ENCODE measurements at places on chromosomes 16 and 17.

DNA sequence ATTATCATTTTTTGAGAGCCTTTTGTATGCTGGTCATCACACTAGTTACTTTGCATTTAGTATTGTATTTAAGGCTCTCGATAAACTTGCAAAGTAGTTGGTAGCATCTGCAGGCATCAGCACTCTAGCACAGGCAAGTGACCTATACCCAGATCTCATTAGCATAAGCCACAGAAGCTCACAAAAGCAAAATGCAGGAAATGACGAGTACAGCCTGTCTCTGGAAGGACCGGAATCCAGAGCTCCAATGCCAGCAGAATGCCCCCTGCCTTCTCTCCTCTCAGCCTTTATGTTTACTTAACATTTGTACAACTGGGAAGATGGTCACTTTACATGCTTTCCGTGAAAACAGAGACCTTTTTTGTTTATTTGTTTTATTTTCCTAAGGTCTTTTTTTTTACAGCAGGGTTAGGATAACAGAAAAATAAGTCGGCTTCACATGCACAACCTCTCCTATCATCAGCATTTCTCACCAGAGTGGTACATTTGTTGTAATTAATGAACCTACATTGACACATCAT is 45.4 kb upstream of the MYOCD start:
- no peak for DNase-seq

GRCh38 chr16:24088767-24089166 is 167.4 kb upstream of the CACNG3 start:
- DNase-seq = no peak

DNA sequence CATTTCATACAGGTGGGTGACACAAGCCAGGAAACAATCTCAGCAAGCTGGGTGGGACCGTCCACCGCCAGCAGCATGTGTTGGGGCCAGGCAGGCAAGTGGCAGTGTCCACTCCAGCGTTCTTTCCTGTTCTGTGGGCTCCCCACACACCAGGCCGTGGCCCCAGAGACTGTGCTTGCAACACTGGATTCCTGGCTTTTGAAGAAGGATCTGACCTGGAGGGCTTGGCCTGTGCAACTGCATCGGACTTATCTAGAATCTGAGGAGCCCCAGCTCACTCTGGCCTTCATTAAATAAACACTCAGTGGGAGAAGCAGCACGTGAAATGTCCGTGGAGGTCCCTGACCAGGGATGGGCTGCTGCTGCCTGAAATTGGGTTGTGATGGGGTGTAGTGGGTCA is 3.2 kb downstream of the KSR1 start:
- DNase-seq = no peak

DNA sequence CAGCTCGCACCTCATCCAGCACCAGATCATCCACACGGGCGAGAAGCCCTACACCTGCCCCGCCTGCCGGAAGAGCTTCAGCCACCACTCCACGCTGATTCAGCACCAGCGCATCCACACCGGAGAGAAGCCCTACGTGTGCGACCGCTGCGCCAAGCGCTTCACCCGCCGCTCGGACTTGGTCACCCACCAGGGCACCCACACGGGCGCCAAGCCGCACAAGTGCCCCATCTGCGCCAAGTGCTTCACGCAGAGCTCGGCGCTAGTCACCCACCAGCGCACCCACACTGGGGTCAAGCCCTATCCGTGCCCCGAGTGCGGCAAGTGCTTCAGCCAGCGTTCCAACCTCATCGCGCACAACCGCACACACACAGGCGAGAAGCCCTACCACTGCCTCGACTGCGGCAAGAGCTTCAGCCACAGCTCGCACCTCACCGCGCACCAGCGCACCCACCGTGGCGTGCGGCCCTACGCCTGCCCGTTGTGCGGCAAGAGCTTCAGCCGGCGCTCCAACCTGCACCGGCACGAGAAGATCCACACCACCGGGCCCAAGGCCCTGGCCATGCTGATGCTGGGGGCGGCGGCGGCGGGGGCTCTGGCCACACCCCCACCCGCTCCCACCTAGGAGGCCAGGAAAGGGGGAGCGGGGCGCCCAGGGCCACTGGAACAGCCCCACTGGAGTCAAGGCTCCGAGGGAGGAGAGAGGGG is 7.5 kb downstream of the ZNF205 start:
- DNase-seq = no peak

GRCh38 chr17:30086896-30087295 is 29.7 kb upstream of the NSRP1 start:
- DNase-seq = no peak

DNA sequence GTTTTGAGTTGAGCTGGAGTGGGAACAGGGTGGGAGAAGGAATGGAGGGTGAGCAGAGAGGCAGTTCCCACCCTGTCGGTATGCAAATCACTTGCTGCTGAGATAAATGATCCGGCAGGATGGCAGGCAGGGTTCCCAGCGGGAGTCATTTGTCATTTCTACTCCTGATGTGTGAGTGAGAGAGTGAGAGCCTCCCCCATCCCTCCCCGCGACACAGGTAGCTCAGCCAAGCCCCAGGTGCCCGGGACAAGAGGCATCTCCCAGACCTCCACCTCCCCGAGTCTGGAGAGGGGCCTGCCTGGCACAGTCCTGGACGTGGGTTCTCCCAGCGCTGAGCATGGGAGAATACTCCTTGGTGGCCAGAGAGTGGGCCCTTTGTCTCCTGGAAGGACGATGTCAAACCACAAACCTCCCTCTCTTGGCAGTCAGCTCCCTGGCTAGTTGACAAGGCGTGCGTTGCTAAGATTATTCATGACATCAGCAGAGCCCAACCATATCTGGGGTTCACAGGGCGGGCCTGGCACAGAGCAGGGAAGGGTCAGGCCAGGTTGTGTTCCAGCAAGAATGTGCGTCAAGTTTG is 33.7 kb upstream of the TNRC6C start:
- DNase-seq = no peak

GRCh38 chr16:31561426-31562233 is 33.9 kb downstream of the AHSP start:
- no peak for DNase-seq

- DNase-seq = no peak
Observed at GRCh38 chr16:13435873-13436474, 484.0 kb upstream of the ERCC4 start.

DNA sequence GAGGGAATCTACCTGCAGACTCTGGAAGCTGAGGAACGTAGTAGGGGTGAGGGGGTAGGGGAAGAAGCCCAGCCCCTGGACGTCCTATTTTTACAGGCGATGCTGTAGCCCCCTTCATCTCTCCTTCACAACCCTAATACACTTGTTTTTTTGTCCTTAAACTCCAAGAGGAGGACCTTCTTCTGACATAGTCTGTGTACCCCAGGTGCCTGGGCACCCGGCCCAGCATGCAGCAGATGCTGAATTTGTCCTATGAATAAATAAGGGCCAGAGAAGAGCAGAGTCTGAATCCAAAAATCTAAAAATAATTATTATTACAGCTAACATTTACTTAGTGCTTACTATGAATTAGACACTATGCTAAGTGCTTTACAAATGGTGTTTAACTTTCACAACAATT is 5.1 kb downstream of the KIF18B start:
- DNase-seq = no peak

DNA sequence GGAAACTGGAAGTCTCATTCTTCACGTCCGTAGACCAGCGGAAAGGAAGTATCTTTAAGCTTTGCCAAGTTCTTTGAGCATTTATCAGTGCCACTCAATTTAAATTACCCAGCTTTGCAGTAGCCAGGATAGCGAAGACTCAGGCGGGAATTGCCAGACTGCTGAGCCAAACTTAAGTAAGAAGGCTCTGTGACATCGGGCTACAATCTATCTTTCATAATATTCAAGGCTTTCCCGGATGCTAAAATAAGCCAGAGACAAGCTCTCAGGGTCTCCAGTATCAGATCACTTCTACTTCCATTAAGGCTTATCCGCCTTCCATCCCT is 436 bp upstream of the BRIP1 start:
- DNase-seq = no peak

- no peak for DNase-seq
Observed at GRCh38 chr17:1486802-1487695, 5.4 kb downstream of the MYO1C start.

GRCh38 chr17:40318830-40319391 is 9.9 kb downstream of the RARA start:
- DNase-seq = no peak

DNA sequence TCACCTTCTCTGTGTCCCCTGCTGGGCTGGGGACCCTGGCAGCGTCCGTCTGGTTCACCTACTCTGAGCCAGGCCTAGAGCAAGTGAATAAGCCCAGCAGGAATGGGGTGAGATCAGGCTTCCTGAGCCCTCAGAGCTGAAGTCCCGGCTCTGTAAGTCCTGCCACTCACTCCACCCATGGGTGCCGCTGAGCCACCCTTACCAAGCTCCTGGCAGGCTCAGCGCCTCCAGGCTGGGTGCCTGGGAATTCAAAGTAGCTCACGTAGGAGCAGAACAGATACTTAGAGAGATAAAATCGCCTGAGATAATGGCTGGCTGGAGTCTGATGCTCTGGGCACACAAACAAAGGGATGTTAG is 9.8 kb upstream of the LASP1NB start:
- DNase-seq = no peak

- DNase-seq = no peak
Observed at GRCh38 chr16:27729516-27730304, 179.8 kb downstream of the KATNIP start.

- no peak for DNase-seq
Observed at GRCh38 chr17:31811101-31811500, 47.9 kb downstream of the COPRS start.

DNA sequence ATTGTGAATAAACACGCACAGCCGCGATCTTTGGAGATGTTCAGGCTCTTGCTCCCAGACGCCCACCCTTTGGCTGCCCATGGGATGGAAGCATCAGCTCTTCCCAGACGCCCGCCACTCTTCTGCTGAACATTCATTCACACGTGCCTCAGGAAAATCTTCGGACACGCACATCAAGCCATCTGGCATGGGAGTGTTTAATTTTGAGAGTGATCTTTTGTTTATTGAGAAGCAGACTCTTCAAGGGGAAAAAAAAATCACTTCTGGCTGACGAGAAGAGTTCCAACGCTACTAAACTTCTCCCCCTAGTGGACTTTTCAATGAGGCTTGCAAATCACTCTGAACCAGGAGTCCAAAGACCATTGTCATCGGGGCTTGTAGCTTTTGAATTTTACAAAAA is 62.0 kb upstream of the NUDT7 start:
- peak; percentile 48 for DNase-seq

DNA sequence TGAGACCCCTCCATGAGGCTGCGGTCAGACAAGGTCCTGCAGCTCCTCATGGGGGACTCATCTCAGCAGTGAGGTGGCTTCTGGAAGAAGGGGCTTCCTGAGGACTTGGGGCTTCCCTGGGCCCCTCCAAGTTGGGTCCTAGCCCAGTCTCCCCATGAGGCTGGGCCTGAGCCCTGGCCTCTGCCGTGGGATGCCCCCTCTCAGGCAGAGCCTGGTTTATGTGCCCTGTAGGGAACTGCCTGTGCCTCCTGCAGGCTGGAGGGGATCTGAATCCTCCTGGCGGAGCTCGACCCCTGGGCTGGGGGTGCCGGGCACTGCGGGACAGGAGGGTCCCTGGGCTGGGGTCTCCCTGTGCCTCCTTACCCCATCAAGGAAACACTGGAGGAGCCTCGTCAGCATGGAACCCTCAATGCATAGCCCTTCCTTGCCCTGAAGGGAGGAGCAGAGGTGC is 45.8 kb downstream of the TNFRSF13B start:
- DNase-seq = no peak

DNA sequence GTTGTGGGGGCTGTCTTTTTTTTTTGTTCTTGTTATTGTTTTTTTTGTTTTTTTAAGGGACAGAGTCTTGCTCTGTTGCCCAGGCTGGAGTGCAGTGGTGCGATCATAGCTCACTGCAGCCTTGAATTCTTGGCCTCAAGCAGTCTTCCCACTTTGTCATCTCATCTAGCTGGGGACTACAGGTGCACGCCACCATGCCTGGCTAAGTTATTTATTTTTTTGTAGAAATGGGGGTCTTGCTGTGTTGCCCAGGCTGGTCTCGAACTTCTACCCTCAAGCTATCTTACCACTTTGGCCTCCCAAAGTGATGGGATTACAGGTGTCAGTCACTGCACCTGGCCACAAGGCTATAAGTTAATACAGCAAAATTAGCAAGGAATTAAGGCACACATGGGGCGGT is 101.7 kb downstream of the ABCC1 start:
- DNase-seq = no peak

DNA sequence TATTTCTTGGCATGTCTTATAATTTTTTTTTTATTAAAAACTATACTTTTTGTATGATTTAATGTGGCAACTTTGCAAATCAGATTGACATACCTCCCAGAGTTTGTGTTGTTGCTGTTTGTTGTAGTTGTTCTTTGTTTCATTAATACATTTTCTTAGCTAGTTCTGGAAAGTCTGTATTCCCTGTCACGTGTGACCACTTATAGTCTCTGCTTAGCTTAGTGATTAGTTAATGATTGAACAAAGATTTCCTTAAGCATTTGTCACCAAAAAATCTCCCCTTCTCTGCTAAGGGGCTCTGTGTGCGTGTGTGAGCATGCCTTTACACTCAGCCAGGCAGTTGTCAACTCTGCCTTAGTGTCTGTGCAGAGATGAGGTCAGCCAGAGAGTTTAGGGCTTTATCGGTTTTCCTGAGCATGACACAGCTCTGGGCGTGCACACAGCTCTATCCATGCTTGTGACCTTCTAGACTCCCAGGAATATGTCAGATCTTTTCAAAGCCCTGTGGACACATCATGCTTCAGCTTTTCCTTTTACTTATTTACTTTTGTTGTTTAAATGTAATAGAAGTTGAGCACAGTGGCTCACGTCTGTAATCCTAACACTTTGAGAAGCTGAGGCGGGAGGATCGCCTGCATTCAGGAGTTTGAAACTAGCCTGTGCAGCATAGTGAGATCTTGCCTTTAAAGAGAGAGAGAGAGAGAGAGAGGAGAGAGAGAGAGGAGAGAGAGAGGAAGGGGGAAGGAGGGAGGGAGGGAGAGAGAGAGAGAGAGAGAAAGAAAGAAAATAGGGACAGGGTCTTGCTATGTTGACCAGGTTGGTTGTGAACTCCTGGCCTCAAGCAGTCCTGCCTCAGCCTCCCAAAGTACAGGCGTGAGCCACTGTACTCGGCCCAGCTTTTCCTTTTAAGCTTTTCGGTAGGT is 21.9 kb downstream of the DNAI2 start:
- DNase-seq = no peak

DNA sequence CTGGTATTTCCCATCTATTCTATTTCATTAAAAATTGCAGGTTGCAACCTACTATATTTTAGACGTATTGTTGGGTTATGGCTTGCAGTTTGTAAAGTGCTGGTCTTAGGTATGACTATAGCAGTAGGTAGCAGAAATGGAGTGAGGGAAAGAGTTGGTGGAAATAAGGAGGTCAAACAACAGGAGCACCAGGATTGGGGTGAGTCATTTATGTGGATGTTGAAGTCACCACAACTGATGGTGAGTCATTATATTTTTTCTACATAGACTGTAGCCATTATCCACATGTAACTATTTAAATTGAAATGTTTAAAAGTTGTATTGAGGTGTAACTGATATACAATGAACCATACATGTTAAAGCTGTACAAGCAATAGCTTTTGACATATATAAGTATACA is 25.0 kb upstream of the HS3ST3A1 start:
- no peak for DNase-seq

DNA sequence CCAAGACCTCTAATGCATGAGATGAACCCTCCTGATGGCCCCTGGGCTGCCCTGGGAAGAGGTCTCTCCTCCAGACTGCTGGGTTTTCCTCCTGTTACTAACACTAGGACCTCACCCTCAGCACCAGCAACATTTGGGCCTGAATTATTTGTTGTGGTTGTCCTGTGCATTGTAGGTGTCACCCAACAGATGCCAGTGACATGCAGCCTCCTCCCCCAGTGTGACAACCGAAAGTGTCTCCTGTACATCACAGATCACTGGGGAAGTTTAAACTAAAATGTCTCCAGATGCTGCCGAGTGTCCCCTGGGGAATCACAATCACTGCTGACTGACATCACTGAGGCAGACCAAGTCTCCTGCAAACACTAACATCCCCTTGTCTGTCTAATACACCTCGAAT is 74.8 kb downstream of the SLC5A11 start:
- DNase-seq = no peak

All from NCI-H1105 treated with DMSO at 0.1 percent for 48 hours (cell line).